Metanephros (tissue), 2 donors: ENCODE measurements at places on chromosomes 7 and 10. TPM values are rescaled to one million over a fixed set of nuclear protein-coding genes. Genes with fewer than 3 reads are reported as not detected.

Gene CPA4
- 0.41 TPM for total RNA-seq

Gene ARHGEF35
- total RNA-seq = 7.7 TPM

Gene TUBB8
- total RNA-seq = 0.12 TPM

Gene RBM28
- total RNA-seq = 16.2 TPM

Gene APBB1IP
- total RNA-seq = 3.8 TPM

Gene LMBR1
- total RNA-seq = 111 TPM

Gene EGFR
- total RNA-seq = 38.5 TPM

Gene LRRC4
- 3.4 TPM for total RNA-seq

Gene CD36
- 133 TPM for total RNA-seq

Gene ACHE
- 25.6 TPM for total RNA-seq

Gene LLCFC1
- not detected for total RNA-seq

Gene NPTX2
- 2.3 TPM for total RNA-seq

Gene SORCS1
- 14.5 TPM for total RNA-seq

Gene TRPV6
- total RNA-seq = 5.2 TPM

Gene NEBL
- total RNA-seq = 62.6 TPM

Gene NPC1L1
- 1.2 TPM for total RNA-seq

Gene SPDYE11
- not detected for total RNA-seq

Gene TBXAS1
- 17.3 TPM for total RNA-seq

Gene PCLO
- total RNA-seq = 7.2 TPM

Gene NPFFR1
- 0.06 TPM for total RNA-seq

Gene GPR26
- total RNA-seq = not detected

Gene SVIL
- total RNA-seq = 132 TPM

Gene TNS3
- total RNA-seq = 127 TPM

Gene PITRM1
- total RNA-seq = 69.5 TPM

Gene HOXA10
- total RNA-seq = 98.8 TPM

Gene HMX3
- total RNA-seq = 0.82 TPM

Gene INA
- total RNA-seq = 0.58 TPM

Gene HABP2
- 0.53 TPM for total RNA-seq

Gene GNGT1
- total RNA-seq = not detected

Gene MSRB2
- 15.4 TPM for total RNA-seq

Gene POLR2J2
- 4.4 TPM for total RNA-seq

Gene CPN1
- total RNA-seq = 2.2 TPM

Gene SLC26A5
- not detected for total RNA-seq

Gene SAP25
- total RNA-seq = 2.7 TPM

Gene ANKRD7
- total RNA-seq = 2.5 TPM

Gene SLC18A3
- not detected for total RNA-seq

Gene PTEN
- 98.8 TPM for total RNA-seq

Gene VWA2
- 3.0 TPM for total RNA-seq

Gene GBF1
- 41.2 TPM for total RNA-seq

Gene PON3
- total RNA-seq = 1.9 TPM

Gene SFMBT2
- 10.4 TPM for total RNA-seq

Gene NEUROD6
- total RNA-seq = not detected

Gene SYT15B
- total RNA-seq = 2.7 TPM

Gene IL15RA
- total RNA-seq = 3.7 TPM

Gene MSMB
- not detected for total RNA-seq

Gene TMEM225B
- total RNA-seq = 1.6 TPM

Gene SPDYE2B
- not detected for total RNA-seq

Gene DMBT1
- total RNA-seq = 0.18 TPM

Gene ABI1
- 34.7 TPM for total RNA-seq
